ENCODE measurements at places on chromosomes 5 and 9. TPM values are rescaled to one million over a fixed set of nuclear protein-coding genes. Genes with fewer than 3 reads are reported as not detected.

Gene PCDHGA6
- 0.36 TPM for total RNA-seq

Gene LRRC14B
- not detected for total RNA-seq

Gene PCSK1
- total RNA-seq: not detected

Gene LHX3
- not detected for total RNA-seq

Gene SWI5
- 37.4 TPM for total RNA-seq

Gene NTNG2
- total RNA-seq: not detected

Gene CBY3
- total RNA-seq: not detected
